NCI-H2171 treated with DMSO at 0.1 percent for 48 hours (cell line): ENCODE measurements at places on chromosomes 3 and 15.

- no peak for DNase-seq
Measured at GRCh38 chr15:66654739-66655375, 47.2 kb upstream of the SMAD6 start.

DNA sequence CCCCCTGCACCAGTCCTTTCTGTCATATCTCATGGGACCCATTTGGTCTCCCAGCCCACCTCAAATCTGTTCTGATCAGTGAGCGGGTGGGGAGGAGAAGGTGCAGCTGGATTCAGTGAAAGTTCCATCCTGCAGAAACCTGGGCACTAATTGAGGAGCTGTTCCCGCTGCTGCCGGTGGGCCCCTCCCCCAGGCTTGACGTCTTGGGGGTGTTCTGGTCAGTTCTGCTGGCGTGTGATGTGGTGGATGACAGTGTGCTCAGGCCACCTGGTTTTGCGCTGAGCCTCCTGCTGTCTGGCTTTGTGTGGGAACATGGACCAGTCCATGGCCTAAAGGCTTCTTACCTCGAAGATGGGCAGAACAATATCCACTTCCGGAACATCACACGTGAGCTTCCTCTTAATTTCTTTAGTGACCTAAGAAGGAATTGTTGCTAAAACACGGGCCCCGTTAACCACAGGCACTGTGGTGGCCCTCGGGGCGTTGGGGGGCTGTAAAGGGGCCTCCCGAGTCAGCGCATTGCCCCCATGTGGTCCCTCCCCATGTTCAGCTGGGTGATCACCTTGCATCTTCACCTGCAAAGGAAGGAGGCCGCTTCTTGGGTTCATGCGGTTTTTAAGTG, 59.7 kb downstream of the RGMA start:
- DNase-seq, result no peak

- peak; percentile 89 for DNase-seq
Measured at GRCh38 chr3:17195192-17195611, 310.4 kb downstream of the PLCL2 start.

DNA sequence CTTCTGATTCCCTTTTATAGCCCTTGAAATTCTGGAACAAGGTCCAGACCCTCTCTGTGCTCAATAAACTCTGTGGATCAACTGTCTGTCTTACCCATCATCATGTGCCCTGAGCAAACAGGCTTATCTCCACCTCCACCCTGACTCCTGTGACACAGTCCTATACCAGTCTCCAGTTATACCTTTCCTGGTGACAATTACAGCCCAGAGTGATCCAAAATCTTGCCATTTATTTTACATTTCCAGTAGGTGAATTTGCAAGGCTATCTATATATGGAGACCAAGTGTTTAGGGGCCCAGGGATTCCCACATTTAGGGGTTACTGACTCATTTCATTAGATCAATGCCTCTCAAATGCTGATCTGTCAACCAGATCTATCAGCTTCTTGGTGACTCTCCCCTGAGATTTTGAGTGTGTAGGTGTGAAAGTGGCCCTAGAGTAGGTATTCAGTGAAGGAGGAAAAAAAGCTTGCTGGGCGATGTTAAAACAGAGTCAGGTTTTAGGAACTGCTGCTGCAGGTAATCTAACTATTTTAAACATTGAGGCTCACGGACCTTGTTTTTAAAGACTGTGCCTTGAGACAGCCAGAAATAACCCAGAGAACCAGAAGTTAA, 229.6 kb upstream of the WNT5A start:
- no peak for DNase-seq

GRCh38 chr3:24679429-24679828, 184.8 kb upstream of the THRB start:
- DNase-seq, result no peak

GRCh38 chr3:106299300-106300098, 430.7 kb upstream of the CBLB start:
- no peak for DNase-seq

- no peak for DNase-seq
Measured at GRCh38 chr15:52218371-52218770, 27.2 kb upstream of the GNB5 start.

DNA sequence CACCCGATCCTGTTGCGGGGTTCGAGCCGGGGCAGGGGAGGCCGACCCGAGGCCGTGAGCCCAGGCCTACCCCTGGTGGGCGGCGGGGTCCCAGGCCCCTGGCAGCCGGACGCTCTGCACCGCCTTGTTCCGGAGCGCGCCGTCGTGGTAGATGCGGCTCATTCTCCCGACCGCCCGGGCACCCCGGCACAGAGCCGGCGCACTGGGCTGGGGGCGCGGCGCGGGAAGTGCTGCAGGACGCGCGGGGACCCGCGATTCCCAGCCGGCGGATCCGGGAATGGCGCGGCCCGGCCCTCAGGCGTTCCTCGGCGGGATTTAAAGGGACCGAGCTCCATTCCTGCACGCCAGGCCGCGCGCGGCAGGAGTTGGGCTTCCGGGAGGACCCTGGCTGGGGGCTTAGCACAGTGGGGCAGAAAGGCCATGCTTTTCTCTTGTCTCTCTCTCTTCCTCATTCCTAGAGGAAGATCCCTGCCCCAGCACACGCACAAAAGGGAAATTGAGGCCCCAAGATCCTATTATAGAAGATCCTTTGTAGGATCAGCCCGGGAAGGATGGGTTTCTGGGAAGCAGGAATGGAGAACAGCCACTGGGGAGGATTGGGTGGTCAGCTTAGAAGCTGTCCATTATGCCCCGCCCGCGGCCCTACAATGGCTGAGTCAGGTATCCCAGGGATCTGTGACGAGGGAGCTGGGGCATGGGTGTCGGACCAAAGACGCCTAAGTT, at the start of gene ARPIN:
TSS of gene ARPIN (minus strand) at position 279 of the 723 bp plus-strand sequence. CDS start at position 162, 117 bp downstream.
- DNase-seq, result no peak

DNA sequence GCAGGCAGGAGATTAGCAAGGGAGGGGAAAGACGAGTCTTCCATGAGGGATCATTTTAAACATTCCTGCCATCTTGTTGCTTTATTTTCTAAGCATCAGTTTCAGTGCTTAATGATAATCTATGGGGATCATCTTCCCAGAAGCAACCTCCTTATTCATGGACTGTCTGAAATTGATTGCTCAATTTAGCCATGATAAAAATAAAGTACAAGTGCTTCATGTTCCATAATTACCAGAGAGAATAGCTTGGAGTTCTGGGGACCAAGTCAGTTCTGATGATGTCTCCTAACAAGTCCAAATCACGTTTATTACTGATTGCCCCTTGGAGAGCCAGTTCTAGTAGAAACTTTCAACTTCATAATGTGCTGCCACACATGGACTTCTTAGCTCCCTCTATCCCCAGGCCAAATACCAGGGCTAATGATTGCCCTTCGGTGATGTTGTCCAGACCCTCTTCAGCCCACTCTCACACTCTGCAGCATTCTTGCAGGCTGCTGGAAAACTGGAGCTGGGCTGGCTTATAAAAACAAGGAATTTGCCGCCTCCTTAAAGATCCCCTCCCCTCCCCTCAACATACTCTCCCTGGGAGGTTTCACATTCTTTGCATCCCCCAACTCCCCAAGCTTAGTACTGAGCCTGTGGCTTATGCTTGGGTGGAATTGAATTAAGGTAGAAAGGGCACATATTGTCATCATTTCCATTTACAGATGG, 222.1 kb upstream of the ADAMTS9 start:
- DNase-seq, result no peak

DNA sequence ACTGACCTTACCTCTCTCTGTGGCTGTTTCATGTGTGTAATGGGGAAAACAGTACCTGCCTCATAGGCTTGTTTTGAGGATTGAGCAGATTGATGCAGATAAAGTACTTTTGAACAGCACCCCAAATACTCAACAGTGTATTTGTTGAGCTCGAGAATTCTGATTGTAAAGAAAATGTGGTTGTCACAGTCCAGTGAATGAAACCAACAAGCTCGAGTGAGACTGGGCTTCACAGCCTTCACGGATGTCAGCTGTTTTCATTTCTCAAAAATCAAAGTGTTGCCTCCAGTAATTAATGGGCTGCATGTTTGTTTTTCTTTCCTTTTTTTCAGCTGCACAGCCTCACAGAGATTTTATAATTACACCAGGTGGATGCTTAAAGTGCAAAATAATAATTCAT, 43.7 kb downstream of the PARP15 start:
- no peak for DNase-seq

- DNase-seq, result no peak
Measured at GRCh38 chr15:75232826-75233503, 25.2 kb upstream of the GOLGA6C start.

DNA sequence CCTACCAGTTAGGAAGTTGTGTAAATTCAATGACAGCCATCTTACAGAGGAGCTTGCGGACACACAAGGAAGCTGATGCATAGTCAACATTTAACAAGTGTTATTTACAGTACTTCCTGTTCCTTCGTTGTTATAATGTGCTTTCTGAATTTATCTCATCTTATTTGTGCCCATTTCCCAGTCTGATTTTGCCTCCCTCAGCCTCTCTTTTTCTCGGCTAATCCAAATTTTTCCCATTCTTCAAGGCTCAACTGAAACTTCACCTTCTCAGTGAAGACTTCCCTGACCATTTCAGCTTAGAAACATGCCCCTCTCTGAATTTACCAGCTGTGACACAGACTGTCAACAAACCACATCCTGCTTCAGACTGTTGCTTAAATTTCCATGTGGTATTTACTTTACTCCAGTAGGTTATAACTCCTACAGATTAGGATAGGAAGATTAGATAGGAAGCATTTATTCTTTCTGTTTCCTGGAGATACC, 55.7 kb upstream of the CP start:
- no peak for DNase-seq

GRCh38 chr3:53506110-53506762, 11.8 kb downstream of the CACNA1D start:
- no peak for DNase-seq

- DNase-seq, result no peak
Measured at GRCh38 chr3:101319531-101319930, 844 bp downstream of the IMPG2 start.

GRCh38 chr3:4158329-4158728, 144.8 kb upstream of the SETMAR start:
- DNase-seq, result no peak

GRCh38 chr3:127970966-127971592, 56.0 kb downstream of the KBTBD12 start:
- DNase-seq, result peak; percentile 78

DNA sequence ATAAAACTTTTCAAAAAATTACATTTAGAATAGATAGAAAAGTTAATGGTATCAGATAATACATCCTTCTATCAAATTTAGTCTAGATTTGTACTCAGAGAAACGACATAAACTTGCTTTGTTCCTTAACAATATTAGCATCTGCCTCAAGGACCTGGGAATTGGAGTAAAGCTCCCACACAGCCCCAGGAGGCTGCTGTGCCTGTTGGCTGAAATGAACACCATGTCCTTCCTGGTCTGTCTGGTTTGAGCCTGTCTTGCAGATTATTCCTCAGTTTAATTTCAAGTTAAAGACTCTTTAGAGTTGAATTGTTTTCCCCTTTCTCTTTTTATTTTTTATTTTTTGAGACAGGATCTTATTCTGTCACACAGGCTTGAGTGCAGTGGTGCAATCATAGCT, 19.4 kb downstream of the GNB5 start:
- peak; percentile 28 for DNase-seq

DNA sequence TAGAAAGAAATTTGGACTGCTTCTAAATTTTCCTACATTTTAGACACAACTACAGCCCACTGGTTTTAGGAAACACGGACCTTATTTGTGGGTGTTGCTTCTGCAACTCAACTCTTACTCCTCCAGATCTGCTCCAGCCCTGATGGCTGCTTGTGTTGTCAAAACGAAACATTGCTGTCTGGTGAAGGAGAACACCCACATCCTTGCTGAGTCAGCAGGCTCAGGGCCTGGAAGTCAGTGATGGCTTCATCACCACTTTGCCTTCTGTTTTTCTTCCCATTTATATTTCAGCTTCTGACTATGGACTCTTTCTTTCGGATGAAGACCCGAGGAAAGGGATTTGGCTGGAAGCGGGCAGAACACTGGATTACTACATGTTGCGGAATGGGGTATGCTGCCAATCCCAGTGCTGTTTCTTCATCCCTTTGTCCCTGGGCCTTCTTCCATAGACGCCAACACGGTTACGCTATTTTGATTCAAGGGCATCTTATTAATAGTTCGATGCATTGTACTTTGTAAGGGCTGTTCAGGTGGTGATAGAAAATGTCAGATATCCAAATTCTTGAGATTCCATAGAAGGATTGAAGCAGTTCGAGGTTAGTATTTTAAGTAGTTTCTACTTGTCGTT, 392.6 kb upstream of the TPM1 start:
- no peak for DNase-seq

DNA sequence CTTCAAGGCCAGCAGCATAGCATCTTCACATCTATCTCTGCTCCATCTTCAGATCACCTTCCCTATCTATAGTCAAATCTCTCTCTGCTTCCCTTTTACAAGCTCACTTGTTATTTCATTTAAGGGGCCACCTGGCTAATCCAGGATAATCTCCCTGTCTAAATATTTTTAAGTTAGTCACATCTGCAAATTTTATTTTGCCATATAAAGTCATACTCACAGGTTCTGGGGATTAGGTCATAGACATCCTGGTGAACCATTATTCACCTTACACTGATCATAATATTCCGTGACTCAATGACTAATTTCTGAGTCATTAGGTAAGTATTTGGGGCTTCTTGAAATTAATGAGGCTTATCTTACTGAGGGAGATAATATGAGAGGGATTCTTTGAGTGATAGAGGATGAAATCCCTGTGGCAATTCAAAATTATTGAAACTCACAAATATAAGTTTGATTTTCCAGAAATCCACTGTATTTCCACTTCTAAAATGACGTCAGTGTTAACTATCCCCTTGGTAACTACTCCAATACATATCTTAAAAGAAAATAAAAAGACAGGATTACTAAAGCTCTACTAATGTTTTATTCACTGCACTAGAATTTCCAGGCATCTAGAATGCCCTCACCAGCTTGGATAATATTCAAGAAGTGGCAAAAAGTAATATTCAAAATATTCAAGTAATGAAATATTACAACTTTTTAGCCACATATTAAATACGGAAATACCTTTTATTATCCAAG, 93.7 kb upstream of the RBMS3 start:
- no peak for DNase-seq

DNA sequence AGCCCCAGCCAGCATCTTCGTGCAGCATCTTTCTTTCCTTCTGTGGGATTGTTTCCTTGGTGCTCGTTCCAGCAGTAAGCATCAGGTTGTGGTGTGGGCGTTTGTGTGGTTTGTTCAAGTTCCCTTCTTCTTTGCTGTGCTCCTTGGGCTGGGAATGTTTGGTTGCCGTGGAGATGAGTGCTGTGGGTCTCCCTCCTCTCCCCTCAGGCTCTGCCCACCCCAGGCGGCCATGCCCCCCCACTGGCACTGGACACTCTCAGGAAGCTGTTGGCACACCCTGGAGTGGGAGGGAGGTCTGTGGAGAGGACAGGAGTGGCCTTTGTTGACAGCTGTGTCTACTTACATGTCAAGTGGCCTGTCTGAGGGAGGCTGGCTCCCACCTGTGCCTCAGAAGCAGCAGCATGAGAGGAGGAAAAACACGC, 46.5 kb upstream of the SACM1L start:
- DNase-seq, result no peak
